Dermis blood vessel endothelial cell (primary cell): ENCODE measurements at places on chromosomes 4 and X. TPM values are rescaled to one million over a fixed set of nuclear protein-coding genes. Genes with fewer than 3 reads are reported as not detected.

Gene TMEM165
- 129 and 169 TPM in 2 replicates for total RNA-seq

Gene NAT8L
- total RNA-seq: under 0.01 TPM in 2 replicates

- DNase-seq: no peak
Measured at GRCh38 chrX:153409414-153410101, 1.7 kb upstream of the ZFP92 start.

DNA sequence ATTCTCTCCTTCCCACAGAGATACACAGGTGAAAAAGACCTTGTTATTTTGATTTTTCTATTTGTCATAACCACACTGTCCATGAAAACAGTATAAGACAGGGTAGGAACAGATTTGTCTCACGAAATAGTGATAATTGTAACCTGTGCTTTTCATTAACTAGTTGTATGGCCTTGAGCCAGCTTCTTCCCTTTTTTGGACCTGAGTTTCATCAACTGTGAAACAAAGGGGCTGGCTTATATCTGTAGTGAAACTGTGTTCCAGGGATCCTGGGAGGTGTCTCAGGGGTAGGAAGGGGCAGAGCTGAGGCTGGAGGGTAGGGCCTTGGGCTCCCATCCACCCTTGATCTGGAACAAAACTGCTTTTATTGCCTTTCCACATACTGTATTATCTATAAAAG, 50.9 kb downstream of the MED28 start:
- no peak for DNase-seq

- DNase-seq: peak; percentile 43
Measured at GRCh38 chr4:41442810-41443209, 95.1 kb upstream of the LIMCH1 start.

DNA sequence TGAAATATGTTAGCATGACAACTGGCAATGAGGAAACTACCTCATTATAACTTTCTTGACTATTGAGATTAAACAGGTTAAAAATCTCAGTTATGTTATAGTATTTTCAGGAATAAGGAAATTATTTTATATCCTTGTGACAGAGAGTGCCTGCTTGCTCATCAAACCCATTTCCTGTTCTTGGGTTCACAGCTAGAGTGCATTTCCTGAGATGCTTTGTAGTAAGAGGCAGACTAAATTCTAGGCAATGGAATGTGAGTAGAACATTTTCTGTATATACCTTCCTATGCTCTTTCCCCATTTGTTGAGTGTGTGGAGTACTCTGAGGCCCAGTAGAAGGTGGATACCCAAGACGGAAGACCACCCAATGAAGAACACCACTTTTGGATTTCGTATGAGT, 96.9 kb upstream of the CASK start:
- peak; percentile 16 for DNase-seq

- no peak for DNase-seq
Measured at GRCh38 chr4:139589336-139590018, 33.5 kb upstream of the SETD7 start.

GRCh38 chr4:42523066-42523718, 125.9 kb downstream of the SHISA3 start:
- DNase-seq: no peak

- DNase-seq: no peak
Measured at GRCh38 chr4:81811562-81812293, 340.0 kb upstream of the RASGEF1B start.

- DNase-seq: no peak
Measured at GRCh38 chr4:112818594-112818965, 181.6 kb downstream of the LARP7 start.

DNA sequence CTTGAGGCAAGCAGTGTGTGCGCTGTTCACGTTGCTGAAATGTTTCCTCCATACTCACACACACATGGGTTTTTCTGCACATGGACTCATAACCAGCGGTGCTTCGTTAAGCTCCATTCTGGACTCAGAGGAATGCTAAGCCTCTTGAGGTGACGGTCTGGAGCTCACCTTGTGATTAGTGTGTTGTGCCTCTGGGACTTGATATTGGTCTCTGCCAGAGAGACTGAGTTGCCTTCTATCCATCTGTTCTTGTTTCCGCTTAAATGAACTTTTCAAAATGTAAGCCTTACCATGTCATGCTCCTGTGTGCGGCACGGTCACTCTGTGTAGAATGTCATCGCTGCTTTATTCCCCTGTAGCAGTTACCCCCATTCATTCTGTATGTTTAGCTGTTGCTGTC, 42.5 kb downstream of the ADD1 start:
- DNase-seq: no peak

GRCh38 chr4:10022346-10023049, 1.2 kb upstream of the SLC2A9 start:
- no peak for DNase-seq

- DNase-seq: peak; percentile 49
Measured at GRCh38 chr4:74104145-74104544, 5.2 kb upstream of the CXCL2 start.
